ENCODE measurements at places on chromosomes 5 and 9.

DNA sequence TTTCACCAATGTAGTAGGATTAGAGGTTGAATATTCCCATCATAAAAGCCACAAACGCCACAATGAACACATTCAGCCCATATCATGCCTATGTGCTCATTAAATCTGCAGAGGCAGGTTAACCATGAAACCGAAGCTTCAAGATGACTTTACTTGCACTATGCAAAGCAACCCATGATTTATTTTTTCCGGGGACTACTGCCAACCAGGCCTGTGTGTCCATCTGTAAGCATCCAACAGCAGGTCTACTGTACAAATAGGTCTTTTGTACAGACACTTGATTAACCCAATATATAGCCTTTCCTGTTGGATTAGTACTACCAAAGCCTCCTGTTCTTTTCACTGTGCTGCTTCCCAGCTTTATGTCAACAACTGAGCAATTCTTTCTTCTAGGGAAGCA is 104.9 kb upstream of the CDH10 start:
- no peak for DNase-seq

DNA sequence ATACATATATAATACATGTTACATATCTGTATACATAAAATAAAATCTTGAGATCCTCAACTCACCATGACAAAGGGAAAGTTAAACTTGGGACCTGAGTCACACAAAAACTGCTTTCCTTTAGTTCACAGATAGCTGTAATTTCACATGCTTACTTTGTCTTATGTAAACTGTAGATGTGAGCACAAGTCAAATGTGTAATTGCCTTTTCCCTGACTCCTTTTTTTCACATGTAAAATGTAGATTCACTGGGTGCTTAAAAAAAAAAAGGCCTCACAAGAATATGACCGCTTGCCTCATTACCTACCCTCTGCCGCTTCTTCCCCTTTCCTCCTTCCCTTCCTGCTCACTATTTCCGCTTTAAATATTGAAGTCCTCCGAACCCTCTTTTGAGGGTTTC is 21.9 kb upstream of the FAM169A start:
- no peak for DNase-seq

GRCh38 chr9:89883401-89884341 is 278.9 kb downstream of the GADD45G start:
- no peak for DNase-seq

DNA sequence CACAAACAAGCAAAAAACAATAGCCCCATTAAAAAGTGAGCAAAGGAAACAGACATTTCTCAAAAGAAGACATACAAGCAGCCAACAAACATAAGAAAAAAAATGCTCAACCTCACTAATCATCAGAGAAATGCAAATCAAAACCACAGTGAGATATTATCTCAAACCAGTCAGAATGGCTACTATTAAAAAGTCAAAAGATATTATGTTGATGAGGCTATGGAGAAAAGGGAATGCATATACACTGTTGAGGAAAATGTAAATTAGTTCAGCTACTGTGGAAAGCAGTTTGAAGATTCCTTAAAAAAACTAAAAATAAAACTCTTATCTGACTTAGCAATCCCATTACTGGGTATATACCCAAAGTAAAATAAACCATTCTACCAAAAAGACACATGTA is 28.7 kb upstream of the BARX1 start:
- DNase-seq, result no peak

DNA sequence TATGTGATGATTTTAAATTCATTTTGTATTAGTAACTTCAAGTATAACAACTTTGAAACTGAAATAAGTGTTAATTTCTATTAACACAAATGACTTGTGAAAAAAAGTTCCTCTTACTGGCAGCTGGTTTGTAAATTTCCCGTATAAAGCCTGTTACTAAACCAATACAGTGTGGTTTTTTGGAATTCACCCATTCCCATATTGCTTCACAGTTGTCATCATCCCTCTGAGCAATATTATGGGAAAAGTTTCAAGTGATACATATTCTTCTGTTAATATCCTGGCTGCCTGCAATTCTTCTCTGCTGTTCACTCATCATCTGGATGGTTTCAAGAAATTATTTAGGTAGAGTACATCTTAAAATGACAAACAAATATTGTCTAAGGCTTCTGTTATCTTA is 1185.1 kb upstream of the C9orf72 start:
- DNase-seq, result no peak
